ENCODE measurements at places on chromosomes 6 and 20.

GRCh38 chr20:36036688-36037087, 68.3 kb downstream of the CNBD2 start:
- no peak for DNase-seq

DNA sequence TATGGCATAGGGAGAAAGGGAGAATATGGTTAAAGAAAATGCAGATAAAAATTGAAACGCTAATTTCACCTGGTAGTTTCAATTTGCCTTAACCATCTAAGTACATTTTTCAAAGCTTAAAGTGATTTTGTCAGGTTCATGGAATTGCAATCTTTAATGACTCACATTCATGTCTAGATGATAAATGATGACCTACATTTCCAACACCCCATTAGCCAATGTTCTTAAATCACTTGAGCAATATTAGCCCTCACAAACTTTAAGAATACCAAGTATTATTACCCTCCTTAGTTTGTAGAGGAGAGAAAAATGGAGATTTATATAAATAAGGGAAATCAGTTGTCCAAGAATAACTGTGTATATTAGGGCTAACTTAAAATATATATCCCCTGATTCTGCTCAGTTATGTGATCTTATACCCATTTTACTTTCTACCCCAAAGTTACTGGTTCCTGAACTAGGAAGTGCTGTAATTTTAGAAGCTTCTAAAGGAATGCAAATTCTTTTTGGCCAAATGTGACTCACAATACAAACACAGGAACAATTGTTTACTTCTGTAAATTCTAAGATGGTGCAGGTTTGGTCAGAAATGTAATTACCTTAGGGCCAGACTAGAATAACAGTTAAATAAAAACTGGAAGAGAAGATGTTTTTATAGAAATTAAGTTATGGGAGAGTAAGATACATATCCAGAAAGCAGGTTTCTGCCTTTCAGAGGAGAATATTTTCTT, 34.5 kb downstream of the TPBG start:
- DNase-seq = peak; percentile 66

GRCh38 chr6:34616227-34616585, 60.1 kb upstream of the SPDEF start:
- DNase-seq = no peak

- DNase-seq = no peak
Measured at GRCh38 chr6:149960488-149960887, 3.3 kb upstream of the ULBP1 start.

- no peak for DNase-seq
Measured at GRCh38 chr6:117870486-117871242, 36.4 kb upstream of the SLC35F1 start.

DNA sequence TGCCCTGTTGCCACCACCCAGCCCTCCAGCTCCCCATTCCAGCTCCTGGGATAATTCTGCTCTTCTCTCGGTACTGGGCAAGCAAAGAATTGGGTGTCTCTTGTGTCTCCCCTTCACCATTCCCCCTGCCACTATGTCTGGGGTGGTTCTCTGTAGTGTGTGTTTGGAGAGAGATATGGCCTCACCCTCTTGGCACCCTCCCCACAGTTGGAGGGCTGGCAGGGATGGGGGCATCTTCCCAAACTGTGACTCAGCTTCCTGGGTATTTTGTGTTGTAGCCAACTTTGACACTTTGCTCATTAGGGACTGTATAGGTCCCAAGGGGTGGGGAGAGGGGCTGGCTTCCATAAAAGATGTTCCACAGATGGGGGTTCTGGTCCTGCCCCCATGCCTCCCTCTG, 1.7 kb downstream of the TNXB start:
- no peak for DNase-seq

GRCh38 chr6:38549180-38549579, 90.5 kb downstream of the BTBD9 start:
- no peak for DNase-seq

- DNase-seq = peak; percentile 24
Measured at GRCh38 chr6:148803979-148804378, 57.1 kb downstream of the UST start.

- DNase-seq = peak; percentile 28
Measured at GRCh38 chr6:139625998-139626975, 251.8 kb upstream of the CITED2 start.

- no peak for DNase-seq
Measured at GRCh38 chr6:6969761-6970223, 138.0 kb upstream of the RREB1 start.

- DNase-seq = no peak
Measured at GRCh38 chr6:112113431-112113830, 26.0 kb downstream of the FAM229B start.

GRCh38 chr6:158050955-158051354, 69.3 kb downstream of the SYNJ2 start:
- peak; percentile 68 for DNase-seq

DNA sequence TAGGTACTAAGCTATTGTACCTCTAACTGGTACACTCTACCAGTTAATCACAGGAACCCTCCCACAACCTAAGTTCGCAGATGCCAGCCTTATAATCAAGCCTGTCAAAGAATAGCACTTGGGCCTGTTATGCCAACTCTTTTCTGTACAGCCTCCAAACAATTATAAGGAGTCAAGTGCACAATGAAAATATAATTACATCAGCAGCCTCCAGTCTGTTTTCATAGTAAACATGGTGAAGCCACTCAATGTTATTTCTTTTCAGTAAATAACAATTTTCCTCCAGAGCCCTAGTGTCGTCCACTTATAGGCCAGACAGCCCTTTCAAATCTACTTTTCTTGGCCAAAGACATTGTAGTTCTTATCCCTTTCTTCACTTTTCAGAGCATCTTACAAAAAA, 82.7 kb upstream of the CARMIL1 start:
- no peak for DNase-seq

DNA sequence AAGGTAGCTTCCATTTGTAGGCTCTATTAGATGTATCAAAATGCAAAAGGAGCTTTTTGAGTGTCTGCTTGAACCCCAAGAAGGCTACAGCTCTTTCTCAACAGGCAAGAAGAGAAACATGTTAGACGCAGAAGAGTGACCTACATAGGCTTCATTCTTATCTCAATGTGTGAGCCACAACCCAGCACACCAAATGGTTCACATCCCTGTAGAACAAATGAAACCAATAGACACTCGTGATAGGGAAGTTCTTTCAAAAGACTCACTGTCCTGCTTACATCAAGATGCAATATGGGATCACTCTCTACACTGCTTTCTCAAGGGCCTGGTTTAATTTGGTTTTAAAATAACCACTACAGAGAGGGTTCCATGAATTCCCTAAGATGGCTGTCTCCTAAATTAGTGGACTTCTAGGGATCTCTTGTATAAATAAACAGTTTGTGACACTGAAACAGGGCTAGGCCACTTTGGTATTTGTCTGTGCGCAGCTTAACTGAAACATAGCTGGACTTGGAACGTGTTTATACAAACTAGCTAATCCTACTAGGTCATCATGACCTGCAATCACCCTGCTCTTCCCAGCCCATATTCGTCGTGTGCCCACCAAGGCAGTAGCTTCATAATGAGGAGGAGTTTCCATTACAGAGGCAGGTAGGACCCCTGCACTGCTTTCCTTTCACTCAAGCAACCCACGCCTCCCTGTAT, 225.4 kb upstream of the PREP start:
- no peak for DNase-seq

DNA sequence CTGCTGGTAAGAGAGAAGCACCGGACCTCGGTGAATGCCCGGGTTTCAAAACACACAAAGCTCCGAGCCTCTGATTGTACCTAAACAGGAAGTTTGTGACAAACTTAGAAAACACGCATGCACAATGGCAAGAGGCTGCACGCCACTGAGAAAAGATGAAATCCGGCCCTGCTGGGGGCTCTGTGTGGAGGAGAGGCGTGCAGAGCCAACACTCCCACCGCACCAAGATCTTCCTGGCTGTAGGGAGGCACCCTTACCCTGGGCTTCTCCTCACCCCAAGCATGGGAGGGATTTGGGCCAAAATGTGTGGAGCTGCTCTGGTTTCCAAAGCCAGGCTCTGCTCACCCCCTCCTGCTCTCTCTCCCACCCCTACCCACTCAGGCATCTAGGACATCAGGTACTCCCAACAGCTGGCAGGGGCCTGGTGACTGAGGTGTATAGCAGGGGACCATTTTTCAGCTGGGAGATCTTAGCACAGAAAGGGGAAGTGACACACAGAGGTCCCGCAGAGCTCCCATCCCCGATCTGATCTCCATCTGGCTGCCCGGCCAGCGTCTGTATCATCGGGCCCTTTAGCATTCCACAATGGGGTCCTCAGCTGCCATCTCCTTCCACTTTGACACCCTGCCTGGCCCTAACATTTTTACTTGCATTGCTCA, 84.2 kb downstream of the TRERF1 start:
- DNase-seq = no peak

DNA sequence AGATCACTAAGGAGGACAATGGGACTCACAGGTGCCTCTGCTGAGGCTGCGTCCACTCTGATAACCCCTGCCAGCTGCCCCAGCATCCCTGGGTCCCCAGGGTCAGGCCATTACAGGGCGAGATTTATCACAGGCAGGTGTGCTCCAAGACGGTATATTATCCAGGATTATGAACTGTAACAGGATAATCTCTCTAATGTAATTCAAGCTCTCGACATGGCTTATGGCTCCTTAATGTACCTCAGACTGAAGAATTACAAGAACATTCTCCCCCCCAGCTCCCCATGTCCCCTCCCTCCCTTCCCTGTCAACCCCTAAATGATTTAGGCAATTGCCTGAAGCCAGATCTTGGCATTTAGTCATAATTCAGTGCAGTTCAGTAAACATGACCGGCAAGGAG, 86.8 kb downstream of the NCR2 start:
- DNase-seq = no peak

GRCh38 chr20:43345676-43346075, 112.0 kb upstream of the SRSF6 start:
- DNase-seq = no peak

- DNase-seq = peak; percentile 60
Measured at GRCh38 chr6:24394780-24395437, 7.8 kb upstream of the MRS2 start.

GRCh38 chr20:49642816-49643215, 70.9 kb downstream of the B4GALT5 start:
- DNase-seq = no peak

DNA sequence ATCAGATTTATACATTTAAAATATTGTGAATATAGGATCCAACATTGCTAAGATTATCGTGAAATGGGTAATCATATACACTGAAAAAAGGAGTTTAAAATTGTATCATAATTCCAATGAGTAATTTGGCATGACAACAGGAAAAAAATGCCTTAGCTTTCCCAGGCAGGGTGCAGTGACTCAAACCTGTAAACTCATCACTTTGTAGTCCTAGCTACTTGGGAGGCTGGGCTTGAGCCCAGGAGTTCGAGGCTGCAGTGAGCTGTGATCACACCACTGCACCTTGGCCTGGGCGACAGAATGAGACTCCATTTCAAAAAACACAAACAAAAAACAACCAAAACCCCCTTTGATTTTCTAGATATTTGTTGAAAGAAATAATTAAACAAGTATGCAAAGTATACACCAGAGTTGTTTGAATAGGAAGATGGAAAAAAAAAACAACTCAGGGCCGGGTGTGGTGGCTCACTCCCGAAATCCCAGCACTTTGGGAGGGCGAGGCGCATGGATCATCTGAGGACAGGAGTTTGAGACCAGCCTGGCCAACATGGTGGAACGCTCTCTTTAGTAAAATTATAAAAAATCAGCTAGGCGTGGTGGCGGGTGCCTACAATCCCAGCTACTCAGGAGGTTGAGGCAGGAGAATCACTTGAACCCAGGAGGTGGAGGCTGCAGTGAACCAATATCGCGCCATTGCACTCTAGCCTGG, 98.7 kb downstream of the TRERF1 start:
- DNase-seq = peak; percentile 72

GRCh38 chr6:127907960-127908640, 7.2 kb upstream of the THEMIS start:
- DNase-seq = no peak

DNA sequence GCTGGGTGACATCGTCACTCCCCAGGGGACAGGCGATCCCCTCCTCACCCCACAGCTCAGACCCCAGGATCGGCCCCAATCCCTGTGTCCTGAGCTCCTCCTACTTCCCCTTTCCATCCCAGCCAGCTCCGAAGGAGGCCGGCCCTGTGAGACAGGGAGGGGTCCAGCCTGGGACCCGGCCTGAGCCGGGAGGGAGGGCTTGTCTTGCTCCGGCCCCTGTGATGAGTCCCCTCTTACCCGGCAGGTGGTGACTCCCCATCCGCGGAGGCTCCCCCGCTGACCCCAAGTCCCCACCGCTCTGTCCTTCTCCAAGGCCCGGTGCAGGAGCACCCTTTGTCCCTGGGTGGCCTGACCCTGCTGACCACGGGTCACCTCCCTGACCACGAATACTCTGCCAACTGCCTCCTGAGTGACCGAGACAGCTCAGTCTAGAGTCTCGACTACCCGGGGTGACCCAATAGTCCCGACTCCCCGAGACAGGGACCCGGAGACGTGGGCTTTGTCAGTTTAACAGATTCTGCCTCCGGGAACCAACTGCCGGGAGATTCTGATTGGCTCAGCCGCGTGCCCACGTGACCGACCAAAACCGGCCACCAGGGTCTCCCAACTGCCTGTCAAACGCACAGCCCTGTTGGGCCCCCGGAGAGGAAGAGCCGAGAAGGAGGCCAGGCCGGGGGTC, 187.4 kb upstream of the PROKR2 start:
- DNase-seq = peak; percentile 36

- DNase-seq = no peak
Measured at GRCh38 chr6:168331058-168331457, 11.5 kb upstream of the DACT2 start.

DNA sequence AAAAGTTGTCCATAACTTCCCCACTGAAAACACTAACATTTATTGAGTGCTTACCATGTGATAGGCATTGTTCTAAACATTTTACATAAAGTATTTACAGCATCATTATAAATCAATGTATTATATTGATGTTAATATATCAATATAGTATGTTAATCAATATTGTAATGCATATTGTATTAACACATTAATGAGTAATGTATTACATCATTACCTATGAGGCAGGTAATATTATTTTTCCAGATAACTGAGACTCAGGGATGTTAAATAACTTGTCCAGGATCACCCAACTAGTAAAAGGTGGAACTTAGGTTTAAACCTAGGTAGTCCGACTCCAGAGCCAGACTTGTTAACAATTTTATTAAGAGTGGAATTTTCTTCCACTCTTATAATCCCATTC, 12.2 kb upstream of the TREM2 start:
- DNase-seq = no peak

- DNase-seq = peak; percentile 65
Measured at GRCh38 chr6:32796848-32797776, 19.7 kb downstream of the HLA-DOB start.

GRCh38 chr6:27809067-27809938, 102.9 kb downstream of the OR2B2 start:
- no peak for DNase-seq

DNA sequence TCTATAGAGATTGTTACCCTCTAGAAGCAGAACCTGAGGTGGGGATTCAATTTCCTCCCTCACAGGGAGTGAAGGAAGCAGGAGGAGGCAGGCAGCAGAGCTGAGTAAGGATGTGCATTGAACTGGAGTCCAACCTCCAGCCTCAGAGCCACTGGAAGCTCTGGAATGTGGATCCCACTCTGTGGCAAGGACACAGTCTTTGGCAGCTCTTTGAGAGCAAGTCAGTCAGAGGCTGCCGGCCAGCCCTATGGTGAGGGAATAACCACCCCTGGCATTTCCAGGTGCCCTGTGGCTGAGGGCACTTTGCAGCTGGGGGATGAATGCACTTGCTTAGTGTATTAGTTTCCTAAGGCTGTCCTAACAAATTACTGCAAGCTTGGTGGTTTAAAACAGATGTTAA, 37.2 kb downstream of the EBF4 start:
- peak; percentile 25 for DNase-seq

Measured in fibroblast of upper back skin (primary cell).